LNCaP clone FGC (cell line): ENCODE measurements at places on chromosomes 3 and 15.
A peak's percentile ranks its signal among the peaks of the same experiment; 100 is the strongest.

- no peak for DNase-seq
Measured at GRCh38 chr3:49238274-49239127, 38.5 kb downstream of the C3orf62 start.

GRCh38 chr3:101806491-101806890 is 27.5 kb downstream of the NXPE3 start:
- no peak for DNase-seq

DNA sequence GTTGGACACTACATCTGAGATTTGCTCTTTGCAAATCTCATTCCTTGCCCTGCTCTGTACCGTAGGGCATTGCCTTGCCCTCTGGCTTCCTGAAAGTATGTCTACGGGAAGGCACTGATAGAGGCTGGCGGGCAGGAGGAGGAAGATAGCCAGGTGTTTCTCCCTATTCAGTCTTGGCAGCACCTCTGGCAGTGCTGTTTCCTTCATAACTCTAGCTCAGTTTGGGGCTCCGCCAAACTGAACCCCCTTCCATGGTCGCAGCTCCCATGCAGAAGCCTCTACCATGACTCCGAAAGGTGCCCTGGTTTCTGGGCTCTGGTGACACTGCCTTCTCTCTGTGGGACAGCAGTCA is 122.3 kb upstream of the PRR20G start:
- no peak for DNase-seq

DNA sequence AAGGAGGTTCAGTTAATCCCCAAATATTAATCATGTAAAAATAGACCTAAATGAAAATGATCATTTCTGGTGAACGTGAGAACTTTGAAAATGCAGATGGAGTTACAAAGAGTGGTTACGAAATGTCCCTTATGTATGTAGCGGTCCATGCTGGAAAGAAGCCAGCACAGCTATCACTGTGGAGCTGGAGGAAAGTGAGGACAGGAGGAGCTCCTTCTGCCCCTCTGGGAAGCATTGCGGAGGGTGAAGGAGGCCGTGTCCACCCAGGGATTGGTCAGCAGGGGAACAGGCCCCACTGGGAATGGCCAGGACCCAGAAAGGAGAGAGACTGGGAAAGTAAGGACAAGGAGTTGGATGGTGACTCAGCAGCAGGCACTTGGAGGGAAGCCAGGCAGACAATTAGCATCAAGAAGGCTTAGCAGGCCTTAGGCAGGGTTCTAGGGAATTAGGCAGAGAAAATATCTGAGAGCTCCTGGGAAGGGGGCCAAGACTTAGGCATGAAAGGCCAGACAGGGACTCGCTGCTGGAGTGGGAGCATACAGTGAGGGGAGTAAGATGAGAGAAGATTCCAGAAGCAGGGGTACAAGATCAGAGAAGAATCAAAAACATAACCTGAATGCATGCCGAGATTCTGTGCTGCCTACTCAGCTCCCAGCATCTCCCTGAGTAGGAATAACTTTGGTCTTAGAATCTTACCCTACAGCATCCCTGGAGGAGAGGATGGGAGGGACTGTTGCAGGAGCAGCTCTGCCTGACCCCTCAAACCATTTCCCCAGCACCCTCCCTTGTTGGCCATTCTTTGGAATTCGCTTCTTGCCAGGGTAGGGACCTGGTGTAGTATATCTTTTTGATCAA is 171.0 kb upstream of the UMPS start:
- DNase-seq: peak; percentile 48

- no peak for DNase-seq
Measured at GRCh38 chr15:62067448-62068044, 769 bp downstream of the C2CD4A start.

GRCh38 chr3:110711851-110712516 is 359.6 kb upstream of the NECTIN3 start:
- no peak for DNase-seq

- no peak for DNase-seq
Measured at GRCh38 chr3:119609301-119609700, 11.6 kb downstream of the PLA1A start.

DNA sequence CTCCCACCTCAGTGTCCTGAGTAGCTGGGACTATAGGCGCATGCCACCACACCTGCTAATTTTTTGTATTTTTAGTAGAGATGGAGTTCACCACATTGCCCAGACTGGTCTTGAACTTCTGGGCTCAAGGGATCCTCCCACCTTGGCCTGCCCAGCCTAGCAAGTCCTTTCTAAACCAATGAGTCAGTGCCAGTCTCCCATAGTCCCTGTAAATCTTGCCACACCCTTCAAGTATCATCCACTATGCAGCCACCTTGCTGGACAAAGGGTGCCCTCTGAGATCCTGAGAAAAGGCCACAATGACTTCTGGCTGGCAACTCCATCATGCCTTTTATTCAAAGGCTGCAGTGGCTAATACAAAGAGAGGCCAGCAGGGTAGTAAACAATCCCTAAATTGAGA is 184.0 kb downstream of the ABHD5 start:
- DNase-seq: no peak

GRCh38 chr3:47515100-47515499 is 1.6 kb upstream of the ELP6 start:
- DNase-seq: no peak

DNA sequence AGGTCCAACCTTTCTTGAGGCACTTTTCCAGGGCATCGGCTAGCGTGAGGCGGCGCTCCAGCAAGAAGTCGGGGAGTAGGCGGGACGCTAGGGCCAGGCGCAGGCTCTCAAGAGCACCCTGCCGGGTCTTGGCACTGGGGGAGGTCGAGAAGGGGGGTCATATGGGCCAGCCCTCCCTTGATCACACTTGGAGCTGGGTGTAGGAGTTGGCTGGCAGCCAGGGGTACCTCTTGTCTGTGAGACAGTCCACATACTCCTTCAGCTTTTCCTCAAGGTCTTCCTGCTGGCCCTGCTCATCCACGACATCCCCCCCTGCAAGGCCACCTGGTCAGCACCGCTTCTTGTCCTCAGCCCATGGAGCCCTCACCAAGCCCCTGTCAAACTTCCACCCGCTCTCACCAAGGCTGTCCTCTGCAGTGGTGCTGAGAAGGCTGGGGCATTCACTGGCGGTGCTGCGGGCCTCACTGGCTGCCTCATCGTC is 2.0 kb downstream of the IFRD2 start:
- no peak for DNase-seq

- peak; percentile 59 for DNase-seq
Measured at GRCh38 chr15:80567721-80568157, 127.4 kb upstream of the ABHD17C start.

- no peak for DNase-seq
Measured at GRCh38 chr3:115980709-115981108, 357.4 kb downstream of the GAP43 start.

DNA sequence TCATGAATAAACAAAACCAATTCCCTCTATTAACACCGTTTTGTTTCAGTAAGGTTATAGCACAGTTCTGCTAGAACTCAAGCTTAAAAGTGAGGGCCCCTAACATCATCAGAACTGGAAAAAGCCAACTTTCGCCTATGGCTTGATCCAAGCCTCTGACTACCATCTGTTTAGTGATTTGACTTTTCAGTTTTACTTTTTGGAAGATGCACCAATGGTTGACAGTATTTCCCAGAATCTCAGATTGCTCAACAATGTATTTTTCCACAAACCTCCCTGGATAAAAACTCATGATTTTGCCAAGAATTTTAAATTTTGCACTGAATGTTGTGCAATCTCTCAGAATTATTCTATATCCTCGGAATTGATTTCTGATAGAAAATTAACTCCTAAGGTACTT is 190.7 kb downstream of the LSAMP start:
- DNase-seq: no peak

GRCh38 chr3:151537726-151538125 is 76.9 kb upstream of the IGSF10 start:
- no peak for DNase-seq

GRCh38 chr15:39594446-39595337 is 13.8 kb downstream of the THBS1 start:
- DNase-seq: no peak

DNA sequence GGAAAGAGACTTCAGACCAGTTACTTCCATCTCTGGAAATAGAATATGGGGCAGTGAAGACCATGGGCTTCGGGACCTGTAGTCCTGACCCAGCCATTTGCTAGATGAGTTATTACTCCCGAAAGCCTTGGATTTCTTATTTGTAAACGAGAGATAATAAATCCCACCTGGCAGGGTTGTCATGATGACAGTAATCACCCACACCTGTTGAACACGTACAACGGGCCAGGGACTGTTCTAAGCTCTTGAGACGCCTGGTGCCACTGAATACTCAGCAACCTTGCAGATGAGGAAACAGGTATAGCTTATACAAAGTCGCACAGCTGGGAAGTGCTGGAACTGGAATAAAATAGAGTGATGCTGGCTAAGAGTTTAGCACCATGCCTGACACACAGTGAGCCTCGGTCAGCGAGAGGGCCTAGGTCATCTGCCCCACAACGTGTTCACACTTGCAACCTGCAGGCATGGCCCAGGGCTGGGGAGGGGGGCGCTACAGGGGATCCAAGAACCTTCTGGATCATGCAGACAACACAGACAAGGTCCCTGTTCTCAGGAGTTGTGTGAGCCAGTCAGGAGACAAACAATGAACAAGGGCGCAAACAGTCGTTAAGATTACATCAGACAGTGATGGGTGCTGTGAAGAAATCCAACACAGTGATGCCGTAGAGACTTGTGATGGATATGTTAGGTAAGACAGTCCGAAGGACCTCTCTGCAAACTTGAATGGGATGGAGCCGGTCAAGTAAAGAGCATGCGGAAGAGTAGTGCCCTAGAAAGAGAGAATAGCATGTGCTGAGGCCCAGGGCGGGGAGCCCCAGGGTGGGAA is 89.2 kb downstream of the CORO2B start:
- DNase-seq: no peak

GRCh38 chr15:83515164-83515563 is 68.0 kb downstream of the SH3GL3 start:
- DNase-seq: no peak

DNA sequence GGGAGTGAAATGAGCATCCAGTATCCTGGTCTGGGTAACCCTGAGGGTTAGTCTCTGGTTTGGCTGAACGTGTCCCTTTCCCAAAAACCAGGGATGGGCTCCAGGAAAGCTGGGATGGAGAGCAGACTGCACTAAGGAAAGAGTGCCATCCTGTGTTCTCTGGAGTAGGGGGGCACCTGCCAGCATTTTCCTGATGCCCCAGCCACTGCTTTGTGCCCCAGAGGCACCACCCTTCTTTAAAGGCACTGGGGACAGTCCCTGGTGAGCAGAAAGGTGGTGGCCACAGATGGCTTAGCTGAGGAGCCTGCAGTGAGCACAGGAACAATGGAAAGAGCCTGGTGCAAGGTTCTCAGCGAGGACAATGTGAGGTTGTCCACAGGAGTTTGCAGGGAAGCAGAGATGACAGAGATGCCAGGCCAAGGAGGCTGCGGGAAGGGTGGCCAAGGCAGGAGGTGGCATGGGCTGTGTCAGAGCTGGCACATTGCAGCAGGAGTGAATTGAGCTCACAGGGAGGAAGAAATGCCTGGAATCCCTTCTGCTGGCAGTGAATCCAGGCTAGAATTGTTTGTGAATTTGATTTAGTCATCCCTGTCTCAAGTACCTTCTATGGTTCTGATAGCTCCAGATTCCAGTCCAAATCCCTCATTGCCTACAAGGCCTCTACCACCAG is 39.9 kb downstream of the AMOTL2 start:
- no peak for DNase-seq

DNA sequence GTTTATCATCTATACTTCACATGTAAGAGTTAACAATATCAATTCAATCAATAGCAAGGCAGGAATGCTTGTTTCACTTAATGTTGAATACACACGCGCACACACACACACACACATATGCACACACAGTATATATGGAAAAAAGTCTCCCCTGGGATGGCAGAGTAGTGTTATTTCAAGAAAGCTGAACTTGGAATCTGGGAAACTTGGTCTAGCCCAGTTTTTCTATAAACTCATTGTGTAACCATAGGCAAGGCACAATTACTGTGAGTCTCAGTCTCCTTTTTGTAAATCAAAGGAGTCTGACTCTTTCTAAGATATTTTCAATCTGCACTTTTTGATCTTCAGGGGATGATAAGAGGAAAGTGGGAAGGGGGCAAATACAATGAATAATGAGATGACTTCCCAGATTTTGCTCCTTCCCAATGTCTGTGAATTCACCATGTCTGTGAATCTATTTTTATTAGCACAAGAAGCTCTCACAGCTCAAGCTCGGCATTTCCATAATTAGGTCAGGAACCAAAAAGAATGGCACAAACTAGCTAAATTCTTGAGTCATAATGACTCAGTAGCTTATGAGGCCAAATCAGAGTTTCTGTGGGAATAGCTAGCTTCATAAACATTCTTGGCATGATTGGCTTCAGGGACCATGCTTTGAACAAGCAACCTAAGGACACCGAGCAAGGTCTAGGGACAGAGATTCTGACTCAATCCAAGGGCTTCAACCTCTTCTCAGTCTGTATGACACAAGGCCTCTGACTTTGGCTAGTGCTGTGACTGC is 227.4 kb upstream of the DCBLD2 start:
- DNase-seq: no peak

- DNase-seq: no peak
Measured at GRCh38 chr3:85783291-85783690, 824.5 kb downstream of the CADM2 start.

- DNase-seq: no peak
Measured at GRCh38 chr3:181756645-181757297, 45.0 kb downstream of the SOX2 start.

- DNase-seq: no peak
Measured at GRCh38 chr3:121759541-121760202, 10.1 kb upstream of the GOLGB1 start.

GRCh38 chr15:76935620-76936019 is 4.1 kb downstream of the RCN2 start:
- DNase-seq: no peak

DNA sequence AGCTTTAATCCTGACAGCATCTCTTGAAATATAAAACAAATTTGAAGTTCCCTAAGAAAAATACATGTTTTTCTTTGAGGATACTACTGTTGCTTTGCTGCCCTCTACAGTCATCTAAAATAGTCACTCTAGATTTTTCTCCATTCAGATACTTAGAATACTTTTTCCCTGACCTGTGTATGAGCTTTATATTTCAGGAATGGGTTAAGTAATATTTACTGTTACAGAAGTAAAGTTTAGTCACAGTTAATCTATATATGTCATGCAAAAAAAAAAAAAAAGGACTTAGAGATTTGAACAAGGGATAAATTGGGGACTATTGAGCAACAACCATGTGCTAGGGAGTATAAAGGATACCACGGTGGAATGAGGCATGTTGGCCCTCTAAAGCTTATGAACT is 8.8 kb downstream of the NECTIN3 start:
- peak; percentile 1 for DNase-seq

- DNase-seq: no peak
Measured at GRCh38 chr3:34174740-34175139, 376.3 kb downstream of the PDCD6IP start.

DNA sequence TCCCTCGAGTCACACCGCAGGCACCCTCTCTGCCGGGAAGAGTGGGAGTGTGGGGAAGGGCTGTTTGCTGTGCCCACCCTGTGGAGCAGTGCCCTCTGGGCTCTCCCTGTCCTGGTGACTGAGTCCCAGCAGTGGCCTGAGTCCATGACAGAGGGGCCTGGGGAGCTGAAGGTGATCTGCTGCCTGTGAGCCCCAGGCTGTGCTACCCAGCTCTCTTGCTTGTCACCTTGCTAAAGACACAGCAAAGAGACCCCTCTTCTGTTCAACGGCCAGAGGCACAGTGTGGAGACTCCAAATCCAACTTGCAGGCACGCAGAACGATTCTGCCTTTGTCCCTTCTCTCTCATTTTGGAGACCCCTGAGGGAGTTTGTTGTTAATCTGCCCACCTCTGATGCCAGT is 232.6 kb downstream of the OPA1 start:
- no peak for DNase-seq

- no peak for DNase-seq
Measured at GRCh38 chr3:123031051-123031450, 3.5 kb upstream of the SEMA5B start.
